ENCODE measurements at places on chromosomes 5 and 9.
A peak's percentile ranks its signal among the peaks of the same experiment; 100 is the strongest.

DNA sequence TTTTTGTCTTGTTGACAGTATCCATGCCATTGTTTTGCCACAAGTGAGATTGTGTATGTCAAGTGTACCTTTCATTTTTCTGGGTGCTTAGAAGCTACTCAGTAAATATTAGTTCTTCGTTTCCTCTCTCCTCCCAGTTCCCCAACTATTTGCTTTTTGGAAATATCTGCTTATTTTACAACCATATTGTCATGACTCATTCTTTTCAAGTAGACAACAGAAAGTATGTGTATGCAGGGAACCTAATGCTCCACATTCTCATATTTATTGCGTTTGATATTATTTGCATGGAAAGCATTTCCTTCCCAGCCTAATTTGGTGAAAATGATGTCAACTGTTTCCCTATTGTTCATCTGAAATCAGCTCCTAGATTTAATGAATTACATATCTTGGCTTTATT is 483.7 kb upstream of the RIOK2 start:
- DNase-seq, result no peak

DNA sequence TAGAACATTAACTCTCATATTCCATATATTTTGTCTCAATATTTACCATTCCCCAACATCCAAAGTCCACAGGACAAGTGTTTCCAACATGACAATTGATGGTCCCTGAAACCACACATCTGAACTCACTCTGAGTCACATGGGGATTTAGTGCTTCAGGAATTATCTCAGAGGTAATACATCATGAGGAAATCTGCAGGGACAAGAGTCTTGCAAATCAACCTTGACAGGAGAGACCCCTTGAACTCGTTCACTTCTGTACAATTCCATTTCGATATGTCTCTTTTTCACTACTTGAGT is 119.7 kb upstream of the ABCA1 start:
- DNase-seq, result no peak

GRCh38 chr9:118650417-118650816 is 718.8 kb downstream of the BRINP1 start:
- DNase-seq, result no peak

- DNase-seq, result no peak
Measured at GRCh38 chr5:147156012-147156411, 78.8 kb upstream of the STK32A start.

DNA sequence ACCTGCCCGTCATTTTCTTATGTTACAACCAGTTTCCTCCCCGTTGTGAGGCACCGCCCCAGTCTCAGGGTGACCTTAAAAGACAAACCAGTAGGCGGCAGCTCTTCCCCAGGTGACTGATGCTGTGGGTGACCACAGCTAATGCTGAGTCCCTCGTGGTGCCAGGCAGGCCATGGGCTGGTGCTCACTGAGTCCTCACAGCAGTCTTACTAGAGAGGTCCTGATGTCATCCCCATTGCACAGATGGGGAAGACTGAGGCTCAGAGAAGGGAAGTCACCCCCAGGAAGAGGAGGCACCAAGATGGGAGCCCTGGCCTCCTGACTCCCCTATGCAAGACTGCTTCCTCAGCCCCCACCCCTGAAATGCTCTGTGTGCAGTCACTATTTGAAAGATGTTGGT is 978 bp downstream of the CFAP157 start:
- no peak for DNase-seq

DNA sequence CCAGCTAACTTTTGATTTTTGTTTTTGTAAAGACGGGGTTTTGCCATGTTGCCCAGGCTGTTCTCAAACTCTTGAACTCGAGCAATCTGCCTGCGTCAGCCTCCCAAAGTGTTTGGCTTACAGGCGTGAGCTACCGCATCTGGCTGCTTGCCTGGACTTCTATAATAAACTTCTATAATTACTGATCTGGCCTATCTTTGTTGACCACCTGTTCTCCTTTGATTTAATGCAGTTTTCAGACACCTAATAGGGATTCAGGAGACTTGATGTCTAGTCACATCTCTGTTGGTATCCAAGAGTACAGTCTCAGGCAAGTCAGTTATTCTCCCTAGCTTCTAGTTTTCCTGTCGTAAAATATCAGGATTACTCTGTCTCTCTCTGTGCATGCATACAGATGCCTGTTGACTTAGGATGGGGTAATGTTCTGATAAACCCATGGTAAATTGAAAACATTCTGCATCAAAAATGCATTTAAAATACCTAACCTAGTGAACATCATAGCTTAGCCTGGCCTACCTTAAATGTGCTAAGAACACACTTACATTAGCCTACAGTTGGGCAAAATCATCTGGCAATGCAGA is 51.5 kb upstream of the NR3C1 start:
- no peak for DNase-seq

DNA sequence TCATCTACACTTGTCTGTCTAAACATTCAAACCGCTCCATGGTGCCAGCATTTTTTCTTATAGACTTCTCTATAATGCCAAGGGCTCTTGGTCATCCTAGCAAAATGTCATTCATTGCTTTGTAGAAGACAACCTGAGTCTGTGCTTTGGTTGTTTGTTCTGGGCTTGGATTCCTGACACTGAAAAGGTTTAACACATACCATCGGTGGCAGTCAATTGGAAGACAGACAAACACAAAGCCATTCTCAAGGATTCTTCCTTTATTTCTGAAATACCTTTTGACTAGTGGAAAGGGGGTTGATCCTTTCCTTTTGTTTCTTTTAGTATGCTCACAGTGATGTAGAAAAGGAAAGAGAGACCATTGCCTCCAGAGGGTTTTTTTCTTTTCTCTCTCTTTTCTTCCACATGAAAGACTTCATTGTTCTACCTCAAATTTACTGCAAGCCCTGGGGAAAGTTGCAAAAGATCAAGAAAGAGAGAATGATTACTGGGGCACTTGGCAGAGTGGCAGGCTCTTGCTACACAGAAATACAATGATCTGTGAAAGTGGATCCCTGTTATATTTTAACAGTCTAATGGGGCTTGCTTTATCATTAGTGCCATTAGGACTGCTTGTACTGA is 66.4 kb upstream of the TMC1 start:
- DNase-seq, result no peak

- no peak for DNase-seq
Measured at GRCh38 chr5:178380086-178380485, 147.5 kb upstream of the PHYKPL start.

DNA sequence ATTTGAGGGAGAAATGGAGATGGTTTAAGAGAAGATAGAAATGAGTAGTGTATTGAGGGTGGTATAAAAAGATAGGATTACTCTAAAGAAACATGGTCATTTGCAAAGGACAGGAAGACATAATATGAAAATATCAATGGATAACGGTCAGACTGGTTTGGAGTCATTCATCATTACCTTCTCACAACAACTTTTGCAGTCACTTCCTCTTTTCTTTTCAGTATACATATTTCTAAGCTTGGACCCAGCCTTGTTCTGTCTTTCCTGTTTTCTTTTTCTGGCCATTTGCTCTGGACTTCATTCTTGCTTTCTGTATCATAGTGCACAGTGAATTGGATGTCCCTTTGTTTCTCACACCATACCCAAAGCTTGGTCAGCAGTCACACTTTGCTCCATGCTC is 966.5 kb upstream of the TYRP1 start:
- DNase-seq, result no peak

GRCh38 chr9:101323129-101323528 is 61.7 kb downstream of the BAAT start:
- no peak for DNase-seq

DNA sequence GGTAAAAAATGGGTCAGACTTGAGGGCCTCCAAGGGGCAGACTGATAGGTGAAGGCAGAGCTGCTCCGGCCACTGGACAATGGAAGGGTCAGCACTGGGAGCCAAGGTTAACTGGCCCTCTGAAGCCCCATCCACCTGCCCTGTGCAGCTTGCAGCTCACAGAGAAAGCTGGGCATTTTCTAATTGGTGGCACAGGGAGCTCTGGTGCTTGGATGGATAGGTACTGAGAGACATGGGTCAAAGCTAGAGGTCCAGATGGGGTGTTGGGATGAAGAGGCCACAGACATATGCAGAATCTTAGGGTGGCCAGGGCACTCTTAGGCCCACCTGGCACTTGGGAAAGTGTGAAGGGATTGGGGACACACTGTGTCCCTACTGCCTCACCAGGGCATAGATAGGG is 29.5 kb upstream of the SARDH start:
- no peak for DNase-seq

DNA sequence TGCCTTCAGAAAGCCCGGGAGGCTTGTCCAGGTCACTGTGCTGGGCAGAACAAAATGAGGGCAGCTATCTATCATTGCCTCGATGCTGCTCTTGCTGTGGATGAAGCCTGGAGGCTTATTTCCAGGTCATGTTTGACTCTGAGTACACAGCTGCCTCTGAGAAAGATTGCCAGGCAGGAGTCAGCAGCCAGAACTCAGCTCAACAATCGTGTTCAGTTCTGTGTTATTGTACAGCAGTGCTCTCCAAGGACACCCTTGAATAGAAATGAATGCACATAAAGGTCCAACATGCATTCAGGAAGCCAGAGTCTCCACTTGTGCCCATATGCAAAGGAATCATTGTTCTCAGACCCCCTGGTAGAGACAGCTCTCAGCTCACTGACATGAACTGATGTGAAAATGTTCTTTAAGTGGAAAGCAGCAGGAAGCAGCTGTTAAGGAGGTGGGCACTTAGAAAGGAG is 61.7 kb upstream of the ZFR start:
- peak; percentile 83 for DNase-seq

DNA sequence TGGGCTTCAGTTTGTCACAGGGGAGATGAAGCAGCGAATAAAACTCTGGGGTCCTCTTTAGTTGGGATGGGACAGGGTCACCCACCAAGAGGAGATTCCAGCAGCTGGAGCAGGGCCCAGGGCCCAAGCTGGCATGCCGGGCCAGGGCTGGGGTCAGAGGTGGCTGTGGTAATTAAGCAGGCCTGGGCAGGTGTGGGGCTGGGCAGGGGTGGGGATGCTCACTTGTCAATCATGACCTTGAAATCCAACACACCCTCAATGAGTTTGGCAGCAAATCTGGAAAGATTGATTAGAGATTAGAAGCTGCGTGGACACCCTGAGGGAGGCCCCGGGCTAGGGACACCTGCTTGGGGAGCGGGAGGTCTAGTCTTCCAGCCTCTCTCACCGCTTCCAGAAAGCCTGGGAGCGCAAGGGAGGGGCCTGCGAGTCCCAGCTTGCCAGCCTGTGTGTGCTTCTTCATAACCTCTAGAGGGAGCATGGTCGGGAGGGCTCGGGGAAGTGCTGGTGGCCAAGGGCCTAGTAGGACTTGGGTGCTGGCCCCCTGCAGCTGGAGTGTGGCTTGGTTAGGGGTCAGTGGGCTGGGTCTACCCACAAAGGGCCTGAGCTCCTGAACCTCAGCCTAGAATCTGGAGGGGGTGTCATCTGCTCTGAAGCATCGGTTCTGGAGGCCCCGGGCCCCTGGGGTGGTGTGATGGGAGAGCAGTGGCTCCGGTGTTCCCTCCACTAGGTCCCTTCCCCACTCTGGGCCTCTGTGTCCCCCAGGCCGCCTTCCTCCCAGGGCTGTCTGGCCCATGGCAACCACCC is 7.6 kb downstream of the CRAT start:
- DNase-seq, result peak; percentile 16

GRCh38 chr9:18421391-18421790 is 52.6 kb upstream of the ADAMTSL1 start:
- no peak for DNase-seq

- no peak for DNase-seq
Measured at GRCh38 chr9:83972286-83972685, 7.7 kb downstream of the HNRNPK start.

GRCh38 chr9:16030528-16031185 is 477.8 kb downstream of the CCDC171 start:
- DNase-seq, result peak; percentile 85

GRCh38 chr9:104758974-104759373 is 5.0 kb upstream of the NIPSNAP3B start:
- DNase-seq, result peak; percentile 36

DNA sequence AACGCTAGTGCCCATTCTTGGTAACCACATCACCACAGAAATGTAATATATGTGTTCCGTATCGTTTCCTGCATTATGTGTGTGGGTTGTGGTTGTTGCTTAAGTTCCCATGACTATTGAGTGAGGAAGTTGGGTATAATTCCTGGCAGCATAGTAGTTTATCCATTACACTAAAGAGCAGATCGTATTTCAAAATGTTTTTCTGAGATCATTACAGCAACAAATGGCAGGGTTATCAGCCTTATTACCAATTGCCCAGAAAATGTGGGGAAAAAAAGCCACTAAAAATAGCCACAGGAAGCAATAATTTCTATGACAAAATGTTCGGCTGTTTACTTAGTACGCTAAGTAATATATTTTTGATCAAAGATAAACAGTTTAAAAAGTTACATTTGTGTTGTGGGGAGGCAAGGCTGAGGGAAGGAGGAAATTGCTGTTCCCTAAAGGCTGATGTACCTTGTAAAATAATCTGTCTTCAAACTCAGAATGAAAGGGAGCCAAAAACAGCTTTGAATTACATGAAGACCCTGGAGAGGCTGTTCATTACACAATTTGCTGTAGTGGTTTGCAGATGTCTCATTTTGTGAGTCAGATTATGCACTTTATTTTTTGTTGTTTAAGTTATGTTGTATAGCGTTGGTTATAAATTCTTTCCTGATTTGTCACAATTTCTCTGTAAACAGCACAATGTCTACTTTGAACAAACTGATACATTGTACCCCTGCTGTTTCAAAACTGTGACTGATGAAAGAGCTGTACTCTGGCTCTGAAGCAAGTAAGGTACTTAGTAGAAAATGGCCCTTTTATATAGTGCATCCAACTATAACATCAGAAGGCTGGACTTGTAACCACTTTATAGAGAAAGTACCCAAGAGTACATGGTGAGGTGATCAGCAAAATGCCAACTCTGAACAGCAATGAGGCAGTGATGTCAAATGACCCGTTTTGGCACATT is 1028.5 kb downstream of the NR2F1-AS1 start:
- peak; percentile 68 for DNase-seq

- no peak for DNase-seq
Measured at GRCh38 chr5:62065050-62065449, 241.0 kb upstream of the KIF2A start.
